ENCODE measurements at places on chromosomes 5 and 9.
A peak's percentile ranks its signal among the peaks of the same experiment; 100 is the strongest.

- DNase-seq: no peak
Observed at GRCh38 chr5:171571663-171572062, 152.2 kb downstream of the FGF18 start.

GRCh38 chr5:148827723-148828122 lies 1.3 kb downstream of the ADRB2 start:
- no peak for DNase-seq

- DNase-seq: no peak
Observed at GRCh38 chr5:14302330-14302729, 159.2 kb downstream of the TRIO start.

DNA sequence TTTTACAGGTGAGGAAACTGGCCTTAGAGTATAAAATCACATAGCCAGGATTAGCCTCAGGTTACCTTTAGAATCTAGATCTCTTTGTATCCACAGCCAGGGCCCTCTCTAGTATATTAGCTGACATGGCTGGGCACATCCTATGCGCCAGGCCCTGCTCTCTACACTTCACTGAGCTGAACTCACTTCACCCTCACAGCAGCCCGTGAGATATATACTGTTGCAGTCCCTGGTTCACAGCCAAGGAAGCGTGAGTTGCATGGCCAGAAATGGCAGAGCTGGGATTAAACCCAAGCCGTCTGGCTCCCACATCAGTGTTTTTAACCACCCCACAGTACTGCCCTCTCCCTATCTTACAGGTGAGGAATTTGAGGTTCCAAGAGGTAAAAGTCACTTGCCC lies 58.4 kb downstream of the DAB2IP start:
- no peak for DNase-seq

- no peak for DNase-seq
Observed at GRCh38 chr9:87714819-87715218, 11.1 kb upstream of the CTSL start.

- no peak for DNase-seq
Observed at GRCh38 chr9:21255538-21256212, 15.9 kb upstream of the IFNA14 start.

GRCh38 chr5:151078490-151079262 lies 2.2 kb downstream of the TNIP1 start:
- DNase-seq: peak; percentile 82

DNA sequence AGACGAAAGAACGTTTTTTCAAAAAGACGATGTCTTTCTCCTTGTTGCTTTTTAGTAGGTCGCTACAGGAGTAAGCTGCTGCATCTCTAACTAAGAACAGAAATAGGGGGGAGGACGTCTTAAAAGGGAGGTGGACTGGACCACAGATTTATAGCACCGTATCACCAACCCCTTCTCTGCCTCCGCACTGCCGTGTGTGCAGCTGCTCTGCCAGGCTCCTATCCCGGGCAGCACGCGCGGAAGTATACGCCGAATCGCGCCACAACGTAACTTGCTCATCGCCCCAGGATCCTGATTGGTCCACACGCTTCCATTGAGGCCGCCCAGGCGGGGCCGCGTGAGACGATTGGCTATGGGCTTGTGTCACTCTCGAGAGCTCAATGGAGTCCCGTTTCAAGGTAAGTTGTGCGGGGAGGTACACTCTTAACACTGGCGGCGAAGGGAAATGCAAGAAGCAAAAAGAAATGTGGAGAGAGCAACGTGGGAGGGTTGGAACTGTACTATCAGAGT lies at the start of gene ELAVL2:
ELAVL2 (minus strand) TSS at position 121 of the 510 bp plus-strand sequence. CDS start 64,006 bp downstream, outside the sequence.
- no peak for DNase-seq

GRCh38 chr5:95822043-95822541 lies 434 bp downstream of the GLRX start:
- DNase-seq: no peak

DNA sequence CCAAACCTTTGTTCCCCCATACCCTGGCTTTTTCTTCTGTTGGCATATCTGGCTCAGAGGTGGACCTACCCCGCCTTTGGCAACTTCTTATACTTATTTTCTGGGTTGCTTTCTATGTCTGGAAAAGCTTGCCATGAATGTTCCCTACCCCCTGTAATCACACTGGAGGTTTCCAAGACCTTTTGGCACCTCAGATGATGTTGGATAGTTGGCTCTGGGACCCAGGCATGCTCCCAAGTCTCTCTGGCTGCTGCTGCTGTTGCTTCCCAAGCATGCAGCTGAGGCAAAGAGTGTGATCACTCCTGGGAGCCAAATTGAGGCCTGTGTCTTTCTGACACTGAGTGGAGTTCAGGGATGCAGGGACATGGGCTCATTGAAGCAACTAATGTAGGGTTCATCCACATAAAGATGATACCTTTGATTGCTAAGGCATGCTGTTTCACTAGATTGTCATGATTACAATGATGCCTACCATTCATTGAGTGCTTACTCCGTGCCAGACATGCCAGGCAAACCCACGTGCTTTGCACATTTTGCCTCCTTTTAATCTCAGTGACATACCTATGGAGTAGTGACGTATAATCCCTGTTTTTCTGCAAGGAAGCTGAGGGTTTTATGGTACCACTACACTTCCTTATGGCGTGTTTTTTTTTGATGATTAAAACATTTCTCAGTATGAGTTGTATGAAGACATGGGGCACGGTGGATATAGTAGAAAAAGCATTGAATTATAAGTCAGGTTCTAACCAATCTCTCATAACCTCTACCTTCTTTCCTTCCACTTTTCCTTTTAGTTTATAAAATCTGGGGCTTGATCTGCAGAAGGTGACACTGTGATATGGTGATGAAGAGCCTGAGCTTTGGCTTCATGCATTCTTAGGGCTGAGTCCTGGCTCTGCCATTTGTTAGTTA lies 73.1 kb downstream of the ARHGAP26 start:
- DNase-seq: no peak

- no peak for DNase-seq
Observed at GRCh38 chr5:72209147-72210115, 102.2 kb downstream of the MAP1B start.

DNA sequence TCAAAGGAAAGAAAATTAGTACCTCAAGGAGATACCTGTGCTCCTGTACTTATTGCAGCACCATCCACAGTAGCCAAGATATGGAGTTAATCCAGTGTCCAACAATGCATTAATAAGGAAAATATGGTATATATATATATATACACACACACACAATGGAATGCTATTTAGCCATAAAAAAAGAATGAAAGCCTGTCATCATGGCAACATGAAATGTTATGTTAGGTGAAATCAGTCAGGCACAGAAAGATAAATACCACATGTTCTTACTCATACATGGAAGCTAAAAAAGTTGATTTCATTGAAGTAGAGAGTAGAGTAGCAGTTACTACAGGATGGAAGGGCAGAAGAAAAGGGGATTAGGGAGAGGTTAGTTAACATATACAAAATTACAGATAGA lies 601.5 kb downstream of the ANXA1 start:
- DNase-seq: no peak

DNA sequence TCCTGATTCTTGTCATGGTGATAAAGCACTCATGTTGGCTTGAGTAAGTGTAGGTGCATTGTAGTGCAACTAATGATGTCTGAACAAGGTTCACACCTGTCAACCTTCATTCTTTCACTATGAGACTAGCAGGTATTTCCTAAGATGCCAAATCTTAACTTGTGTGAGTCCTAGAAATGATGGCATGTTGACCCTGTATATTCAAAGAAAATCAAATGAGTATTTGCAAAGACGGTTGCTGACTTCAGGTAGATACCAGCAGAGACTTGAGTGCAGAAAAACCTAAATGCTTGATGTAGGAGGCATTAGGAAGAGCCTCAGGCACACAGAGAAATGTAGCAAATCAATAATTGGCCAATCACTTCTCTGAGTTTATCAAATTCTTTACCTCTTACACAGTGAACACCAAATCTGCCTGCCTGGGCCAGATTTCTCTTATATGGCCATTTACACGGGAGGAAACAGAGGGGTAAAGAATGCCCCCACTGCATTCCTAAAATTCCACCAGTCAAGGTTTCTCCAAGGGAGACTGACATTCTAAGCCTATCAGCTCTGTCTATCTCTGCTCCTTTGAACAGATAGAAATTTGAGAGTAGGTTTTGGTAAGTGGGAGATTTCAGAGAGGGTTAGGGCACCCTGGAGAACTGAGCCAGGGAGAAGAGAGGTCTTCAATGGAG lies 488.6 kb upstream of the WWC1 start:
- no peak for DNase-seq

GRCh38 chr9:91159664-91160121 lies 202.0 kb downstream of the AUH start:
- DNase-seq: no peak

- peak; percentile 75 for DNase-seq
Observed at GRCh38 chr5:16616536-16617273, at the start of gene RETREG1. Gene RETREG1 (minus strand): TSS chr5:16616997. CDS start chr5:16616971, 26 bp downstream.

GRCh38 chr9:123887837-123888236 lies 42.1 kb downstream of the DENND1A start:
- no peak for DNase-seq

- no peak for DNase-seq
Observed at GRCh38 chr9:91405343-91406077, 18.1 kb downstream of the NFIL3 start.

DNA sequence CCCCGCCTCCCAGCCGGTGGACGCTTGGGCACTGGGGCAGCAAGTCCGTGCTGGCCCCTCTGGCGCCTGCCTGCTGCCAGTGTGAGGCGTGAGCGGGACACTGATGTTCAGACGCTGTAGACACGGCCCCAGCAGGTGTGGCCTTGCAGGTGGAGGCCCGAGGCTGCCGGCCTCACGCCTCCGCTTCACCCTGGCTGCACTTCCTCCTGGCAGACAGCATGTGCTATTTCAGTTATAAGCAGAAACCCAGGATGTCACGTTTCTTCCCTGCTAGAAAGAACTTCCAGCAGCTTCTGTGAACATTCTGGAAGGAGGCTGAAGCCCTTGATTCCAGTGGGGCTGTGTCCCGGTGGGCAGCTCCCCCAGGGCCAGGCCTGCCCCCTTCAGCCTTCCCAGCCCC lies 114.8 kb upstream of the FCN2 start:
- DNase-seq: no peak

DNA sequence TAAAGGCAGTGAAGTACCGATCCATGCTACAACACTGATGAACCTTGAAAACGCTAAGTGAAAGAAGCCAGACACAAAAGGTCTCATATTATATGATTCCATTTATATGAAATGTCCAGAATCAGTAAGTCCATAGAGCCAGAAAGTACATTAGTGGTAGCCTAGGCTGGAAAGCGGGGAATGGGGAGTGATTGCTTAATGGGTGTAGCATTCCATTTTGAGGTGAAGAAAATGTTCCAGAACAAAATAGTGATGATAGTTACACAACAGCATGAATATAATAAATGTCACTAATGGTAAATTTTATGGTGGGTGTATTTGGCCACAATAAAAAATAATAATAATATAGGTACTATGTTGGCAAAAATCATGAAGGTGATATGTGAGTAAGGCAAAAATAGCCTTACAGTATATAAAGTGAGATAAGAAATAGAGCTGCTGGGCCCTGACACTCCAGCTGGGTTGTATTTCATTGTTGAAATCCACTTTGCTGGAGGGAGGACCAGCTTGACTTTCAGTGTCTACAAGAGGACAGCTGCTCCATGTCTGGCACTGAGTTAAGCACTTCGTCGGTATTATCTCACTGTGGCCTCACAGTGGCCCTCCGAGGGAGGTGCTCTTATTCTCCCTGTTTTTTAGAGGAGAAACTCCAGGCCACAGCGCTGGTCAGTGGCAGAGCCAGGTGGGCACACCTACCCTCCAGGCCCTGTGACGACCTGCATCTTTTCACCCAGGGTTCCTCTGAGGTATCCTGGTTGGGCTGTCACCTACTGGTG lies 22.4 kb upstream of the ANGPTL2 start:
- DNase-seq: no peak

- no peak for DNase-seq
Observed at GRCh38 chr5:77427998-77428397, 64.1 kb downstream of the WDR41 start.

DNA sequence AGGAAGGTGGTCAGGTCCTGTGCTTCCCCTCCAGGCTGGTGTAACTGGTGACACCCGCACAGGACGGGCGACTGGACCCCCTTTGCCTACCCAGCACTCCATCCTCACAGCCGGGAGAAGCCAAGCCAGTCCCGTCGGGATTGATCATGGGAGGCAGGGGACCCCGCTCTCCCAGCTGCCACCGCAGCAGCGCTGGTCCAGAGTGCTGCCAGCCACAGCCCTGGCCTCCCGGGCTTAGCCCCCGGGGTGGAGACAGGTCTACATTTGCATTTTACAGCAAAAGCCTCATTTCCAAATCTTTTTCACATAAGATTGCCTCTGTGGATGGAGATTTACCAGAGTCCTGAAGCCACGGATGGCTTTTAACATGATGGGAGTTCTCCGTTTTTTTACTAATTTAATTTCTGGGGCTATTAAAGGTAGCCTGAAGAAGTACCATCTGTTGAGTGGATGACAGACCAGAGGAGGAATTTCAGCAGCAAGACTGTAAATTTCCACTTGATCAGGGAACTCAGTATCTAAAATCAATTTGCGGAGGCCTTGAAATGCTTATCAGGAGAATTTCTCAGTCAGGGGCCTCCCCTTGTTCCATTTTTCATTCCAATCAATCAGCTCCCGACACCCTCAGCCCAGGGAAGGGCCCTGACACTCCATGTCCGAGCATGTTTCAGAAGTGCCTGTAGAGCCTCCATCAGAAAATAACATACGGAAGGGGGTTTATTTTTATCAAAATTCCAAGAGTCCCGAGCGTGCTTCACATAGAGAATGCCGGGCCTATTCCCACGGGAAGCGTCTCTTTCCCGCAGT lies 80.6 kb downstream of the OLFM1 start:
- DNase-seq: no peak

DNA sequence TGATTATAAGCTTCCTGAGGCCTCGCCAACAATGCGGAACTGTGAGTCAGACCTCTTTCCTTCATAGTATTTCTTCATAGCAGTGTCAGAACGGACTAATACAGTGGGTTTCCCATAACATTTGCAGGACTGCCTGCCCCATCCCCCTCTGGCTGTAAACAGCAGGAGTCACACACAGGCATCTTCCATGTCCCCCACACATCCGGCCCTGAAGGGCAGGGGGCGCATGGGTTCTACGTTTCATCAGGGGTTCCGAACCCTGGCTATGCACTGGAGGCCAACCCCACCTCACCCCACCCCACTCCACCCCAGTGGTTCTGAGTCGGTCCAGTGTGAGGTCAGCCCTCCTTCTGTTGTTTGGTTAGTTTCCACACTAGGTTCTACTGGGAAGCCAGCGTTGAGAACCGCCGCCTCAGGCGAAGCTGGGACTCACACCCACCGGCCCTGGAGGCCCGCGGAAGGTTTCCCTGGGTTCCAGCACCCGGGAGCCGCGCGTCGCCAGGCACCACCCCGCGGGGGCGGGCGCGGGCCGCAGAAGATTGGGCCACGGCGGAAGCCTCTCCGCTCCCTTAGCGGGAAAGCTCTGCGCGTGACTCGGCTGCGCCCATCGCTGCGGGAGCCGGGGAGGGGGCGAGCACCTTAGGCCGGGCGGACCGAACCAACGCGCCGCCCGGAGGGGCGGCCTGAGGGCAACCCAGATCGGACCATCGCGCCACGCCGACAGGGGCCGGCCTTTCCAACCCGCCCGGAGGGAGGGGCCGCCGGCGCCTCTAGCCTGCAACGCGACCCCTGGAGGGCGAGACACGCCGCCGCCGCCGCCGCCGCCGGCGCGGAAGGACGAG lies at the start of gene RUSC2:
RUSC2 (plus strand) TSS at position 799 of the 842 bp plus-strand sequence. CDS start 56,411 bp downstream, outside the sequence.
- DNase-seq: peak; percentile 59

All from GM13977 (cell line).